ENCODE measurements at places on chromosomes 1 and 21. TPM values are rescaled to one million over a fixed set of nuclear protein-coding genes. Genes with fewer than 3 reads are reported as not detected.

GRCh38 chr1:10288029-10288615, 77.8 kb downstream of the KIF1B start:
- H3K4me3 ChIP-seq = no peak overlapping the region
- peaks cover 11% of the 10 kb centered on the region for H3K36me3 ChIP-seq
- H3K27ac ChIP-seq = no peak overlapping the region
- DNase-seq = no peak
- no peaks in the 10 kb centered on the region for H3K27me3 ChIP-seq

DNA sequence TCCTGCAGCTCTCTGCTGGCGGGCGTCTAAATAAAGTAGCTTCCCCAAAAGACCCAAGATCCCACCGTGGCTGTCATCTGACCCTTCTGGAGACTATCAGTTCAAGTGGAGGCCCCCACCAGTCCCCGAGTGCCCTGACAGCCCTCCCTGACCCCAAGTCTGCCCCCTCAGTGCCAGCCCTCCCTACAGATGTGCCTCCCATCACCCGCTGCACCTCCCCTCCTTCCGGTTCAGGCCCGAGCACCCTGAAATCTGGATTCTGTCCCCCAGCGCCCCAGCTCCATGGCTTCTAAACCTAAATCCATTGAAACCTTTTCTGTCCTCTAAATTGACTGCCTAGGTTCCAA, 595 bp downstream of the IL10RB start:
- H3K27me3 ChIP-seq = no peaks in the 10 kb centered on the region
- H3K27ac ChIP-seq = peak overlapping the region; percentile 92
- H3K4me3 ChIP-seq = peak overlapping the region; percentile 90
- DNase-seq = peak; percentile 57
- peaks cover 48% of the 10 kb centered on the region for H3K36me3 ChIP-seq
- H3K4me1 ChIP-seq = peaks cover 42% of the 10 kb centered on the region

DNA sequence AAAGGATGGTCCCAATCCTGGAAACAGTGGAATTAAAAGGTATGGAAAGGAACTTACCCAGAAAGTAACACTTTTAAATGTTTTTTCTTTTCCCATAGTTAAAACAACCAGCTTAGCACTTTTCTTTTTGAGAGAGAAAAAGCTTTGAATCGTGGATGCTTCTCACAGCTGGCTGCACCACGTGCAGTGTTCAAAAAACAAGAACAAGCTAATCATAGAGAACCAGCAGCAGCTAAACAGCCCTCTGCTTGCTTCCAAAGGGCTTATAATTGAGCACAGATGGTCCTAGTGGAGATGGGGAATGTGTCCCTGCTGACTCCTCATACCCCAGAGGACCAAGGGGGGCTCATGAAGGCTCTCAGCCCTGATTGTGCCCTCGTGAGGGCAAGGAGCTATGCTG, 26.4 kb downstream of the UTP25 start:
- H3K27me3 ChIP-seq = no peaks in the 10 kb centered on the region
- peaks cover 22% of the 10 kb centered on the region for H3K36me3 ChIP-seq
- peaks cover 2% of the 10 kb centered on the region for H3K4me1 ChIP-seq
- no peak overlapping the region for H3K4me3 ChIP-seq
- no peak overlapping the region for H3K27ac ChIP-seq
- no peak for DNase-seq

- peaks cover 10% of the 10 kb centered on the region for H3K27me3 ChIP-seq
- no peaks in the 10 kb centered on the region for H3K36me3 ChIP-seq
- H3K4me3 ChIP-seq = no peak overlapping the region
- no peak overlapping the region for H3K27ac ChIP-seq
- DNase-seq = no peak
- H3K4me1 ChIP-seq = no peaks in the 10 kb centered on the region
Measured at GRCh38 chr1:162094271-162094670, 24.8 kb downstream of the NOS1AP start.

The SPATA21 gene
- total RNA-seq = not detected

The HAX1 gene
- 225 TPM for total RNA-seq

The KRTAP11-1 gene
- total RNA-seq = not detected
